ENCODE measurements at places on chromosomes 1 and 21.

- DNase-seq: no peak
Observed at GRCh38 chr1:63557365-63557987, 34.2 kb downstream of the EFCAB7 start.

GRCh38 chr1:2060072-2060471 is 9.9 kb downstream of the PRKCZ start:
- DNase-seq: no peak

DNA sequence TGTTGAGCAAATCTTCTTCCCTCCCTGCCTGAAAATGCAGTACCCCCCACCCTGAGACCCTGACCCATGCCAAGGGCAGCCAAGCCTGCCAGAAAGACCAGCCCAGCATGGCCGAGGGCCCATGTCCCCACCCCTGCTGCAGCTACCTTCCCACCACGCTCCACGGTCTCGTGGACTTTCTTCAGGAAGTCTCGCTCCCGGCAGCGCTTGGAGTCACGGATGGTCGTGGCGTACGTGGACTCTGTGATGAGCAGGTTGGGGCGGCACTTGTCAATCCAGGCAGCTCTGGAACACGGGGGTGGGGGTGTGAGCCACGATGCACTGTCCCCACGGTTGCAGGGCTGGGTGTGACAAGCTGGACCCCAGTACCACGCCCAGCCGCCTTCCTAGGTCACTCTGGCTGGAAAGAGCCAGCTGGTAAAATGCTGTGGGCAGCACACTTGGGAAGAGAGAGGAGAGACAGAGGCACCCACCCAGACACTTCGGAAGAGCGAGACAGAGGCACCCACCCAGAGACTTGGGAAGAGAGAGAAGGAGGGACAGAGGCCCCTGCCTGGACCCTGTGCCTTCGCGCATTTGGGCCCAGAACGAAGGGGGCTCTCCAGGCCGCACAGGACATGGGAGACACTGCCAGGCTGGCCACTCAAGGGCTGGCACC is 6.4 kb downstream of the PUSL1 start:
- DNase-seq: no peak

DNA sequence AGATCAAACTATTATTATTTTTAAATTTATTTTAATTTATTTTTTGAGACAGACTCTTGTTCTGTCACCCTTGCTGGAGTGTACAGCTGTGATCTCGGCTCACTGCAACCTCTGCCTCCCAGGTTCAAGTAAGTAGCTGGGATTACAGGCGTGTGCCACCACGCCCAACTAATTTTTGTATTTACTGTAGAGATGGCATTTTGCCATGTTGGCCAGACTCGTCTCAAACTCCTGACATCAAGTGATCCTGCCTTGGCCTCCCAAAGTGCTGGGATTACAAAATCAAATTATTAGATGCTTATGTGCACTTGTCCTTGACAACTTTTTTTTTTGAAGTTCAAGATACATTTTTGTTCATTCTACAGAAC is 15.4 kb downstream of the LIN9 start:
- no peak for DNase-seq

- DNase-seq: peak; percentile 55
Observed at GRCh38 chr1:207797229-207797973, 45.5 kb downstream of the CD46 start.

DNA sequence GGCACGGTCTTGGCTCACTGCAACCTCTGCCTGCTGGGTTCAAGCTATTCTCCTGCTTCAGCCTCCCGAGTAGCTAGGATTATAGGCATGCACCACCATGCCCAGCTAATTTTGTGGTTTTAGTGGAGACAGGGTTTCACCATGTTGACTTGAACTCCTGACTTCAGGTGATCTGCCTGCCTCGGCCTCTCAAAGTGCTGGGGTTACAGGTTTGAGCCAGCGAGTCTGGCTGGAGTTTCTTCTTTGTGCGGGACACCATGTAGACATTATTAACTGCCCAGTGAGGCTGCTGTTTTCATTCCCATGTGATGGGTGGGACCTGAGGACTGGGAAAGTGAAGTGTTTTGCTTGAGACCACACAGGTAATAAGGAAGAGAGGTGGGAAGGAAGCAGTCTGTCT is 23.3 kb downstream of the PLA2G5 start:
- DNase-seq: no peak

GRCh38 chr21:31196724-31197123 is 147.3 kb downstream of the TIAM1 start:
- no peak for DNase-seq

DNA sequence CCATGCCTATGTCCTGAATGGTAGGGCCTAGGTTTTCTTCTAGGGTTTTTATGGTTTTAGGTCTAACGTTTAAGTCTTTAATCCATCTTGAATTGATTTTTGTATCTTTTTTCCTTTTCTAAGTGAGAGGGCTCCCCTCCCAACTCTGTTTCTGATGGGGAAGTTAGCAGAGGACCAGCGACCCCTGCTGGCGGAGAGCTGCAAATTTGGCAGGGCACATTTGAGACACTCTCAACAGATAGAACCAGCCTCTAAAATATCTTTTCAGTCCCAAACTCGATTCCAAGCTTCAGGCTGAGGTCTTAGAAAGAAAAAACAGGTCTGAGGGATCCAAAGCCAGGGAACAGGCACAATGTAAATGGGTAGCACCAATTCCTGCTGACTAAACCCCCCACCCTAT is 32.5 kb downstream of the LRRC3 start:
- DNase-seq: no peak

DNA sequence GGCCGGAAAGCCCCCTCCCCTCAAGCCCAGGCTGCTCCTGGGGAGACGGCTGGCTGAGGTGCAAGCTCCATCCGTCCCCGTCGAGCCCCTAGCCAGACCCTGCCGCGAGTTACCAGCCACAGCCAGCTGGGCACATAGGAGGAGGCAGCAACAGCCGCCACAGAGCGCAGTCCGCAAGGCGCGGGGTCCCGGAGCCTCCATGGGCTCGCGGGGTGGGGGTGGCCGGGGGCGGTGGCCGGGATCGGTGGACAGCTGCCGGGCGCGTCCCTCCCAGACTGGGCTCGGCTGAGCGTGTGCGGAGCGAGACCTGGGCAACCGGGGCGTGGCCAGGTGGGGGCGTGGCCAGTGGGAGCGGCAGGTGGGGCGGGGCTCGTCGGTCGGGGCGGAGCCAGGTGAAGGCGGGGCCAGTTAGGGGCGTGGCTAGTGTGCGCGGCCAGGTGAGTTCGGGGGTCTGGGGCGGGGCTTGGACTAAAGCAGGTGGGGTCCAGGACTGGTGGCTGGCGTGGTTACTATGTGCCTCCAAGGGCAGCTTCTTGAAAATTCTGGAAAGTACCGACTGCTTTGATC is at the start of gene CD164L2:
TSS of gene CD164L2 (minus strand) at position 295 of the 567 bp plus-strand sequence. CDS start at position 201, 94 bp downstream.
- no peak for DNase-seq

DNA sequence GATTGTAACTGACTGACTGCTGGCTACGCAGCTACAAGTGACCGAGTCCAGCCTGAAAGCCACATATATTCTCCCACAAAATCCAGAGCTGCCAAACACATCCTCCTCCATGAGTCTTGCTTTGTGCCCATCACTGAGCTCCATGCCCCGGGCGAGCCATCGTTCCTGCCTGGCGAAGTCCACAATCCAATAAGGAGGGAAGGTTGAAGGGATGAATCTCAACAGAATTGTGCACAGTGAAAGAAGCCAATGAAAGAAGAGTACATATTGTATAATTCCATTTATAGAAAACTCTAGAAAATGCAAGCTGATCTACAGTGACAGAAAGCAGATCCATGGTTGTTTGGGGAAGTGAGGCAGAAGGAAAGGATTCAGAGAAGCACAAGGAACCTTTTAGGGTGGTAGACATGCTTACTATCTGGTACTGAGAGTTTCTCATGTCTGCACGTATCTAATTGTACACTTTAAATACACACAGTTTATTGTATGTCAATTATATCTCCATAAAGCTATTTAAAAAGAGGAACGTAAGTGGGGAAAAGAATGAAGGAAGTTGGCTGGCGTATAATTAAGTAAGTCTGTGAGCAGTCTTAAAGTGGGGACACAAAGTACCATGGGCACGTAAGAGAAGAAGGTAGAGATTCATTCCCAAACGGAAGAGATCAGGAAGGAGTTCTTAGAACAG is 115.9 kb upstream of the JUN start:
- no peak for DNase-seq

DNA sequence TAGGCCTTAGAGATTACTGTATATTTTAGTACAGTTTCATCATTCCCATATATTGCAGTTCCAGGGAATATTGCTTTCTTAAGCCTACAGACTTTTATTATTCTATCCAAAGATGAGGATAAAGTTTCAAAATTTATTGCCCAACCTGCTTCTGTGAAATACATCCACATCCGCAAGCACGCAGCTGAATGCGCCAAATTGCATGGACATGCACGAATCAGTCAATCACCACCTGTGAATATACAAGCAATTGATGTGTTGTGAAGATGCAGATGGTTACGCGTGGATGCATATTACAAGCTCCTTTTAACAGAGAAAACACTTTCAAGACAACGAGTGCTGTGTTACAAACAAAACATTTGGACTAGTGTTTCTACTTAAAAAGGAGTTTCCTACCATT is 577.8 kb upstream of the PLXNA2 start:
- DNase-seq: no peak

- no peak for DNase-seq
Observed at GRCh38 chr1:76625886-76626678, 241.2 kb upstream of the ST6GALNAC5 start.

DNA sequence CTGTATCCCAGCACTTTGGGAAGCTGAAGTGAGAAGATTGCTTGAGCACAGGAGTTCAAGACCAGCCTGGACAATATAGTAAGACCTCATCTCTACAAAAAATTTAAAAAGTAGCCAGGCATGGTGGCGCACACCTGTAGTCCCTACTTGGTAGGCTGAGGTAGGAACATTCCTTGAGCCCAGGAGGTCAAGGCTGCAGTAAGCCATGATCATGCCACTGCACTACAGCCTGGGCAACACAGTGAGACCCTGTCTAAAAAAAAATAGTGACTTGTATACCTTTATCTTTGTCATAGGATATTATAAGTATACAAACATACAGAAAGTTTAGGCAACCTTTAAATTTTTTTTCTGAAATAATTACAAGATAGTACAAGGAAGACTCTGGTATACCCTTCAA is 3.9 kb upstream of the FBXO28 start:
- no peak for DNase-seq

DNA sequence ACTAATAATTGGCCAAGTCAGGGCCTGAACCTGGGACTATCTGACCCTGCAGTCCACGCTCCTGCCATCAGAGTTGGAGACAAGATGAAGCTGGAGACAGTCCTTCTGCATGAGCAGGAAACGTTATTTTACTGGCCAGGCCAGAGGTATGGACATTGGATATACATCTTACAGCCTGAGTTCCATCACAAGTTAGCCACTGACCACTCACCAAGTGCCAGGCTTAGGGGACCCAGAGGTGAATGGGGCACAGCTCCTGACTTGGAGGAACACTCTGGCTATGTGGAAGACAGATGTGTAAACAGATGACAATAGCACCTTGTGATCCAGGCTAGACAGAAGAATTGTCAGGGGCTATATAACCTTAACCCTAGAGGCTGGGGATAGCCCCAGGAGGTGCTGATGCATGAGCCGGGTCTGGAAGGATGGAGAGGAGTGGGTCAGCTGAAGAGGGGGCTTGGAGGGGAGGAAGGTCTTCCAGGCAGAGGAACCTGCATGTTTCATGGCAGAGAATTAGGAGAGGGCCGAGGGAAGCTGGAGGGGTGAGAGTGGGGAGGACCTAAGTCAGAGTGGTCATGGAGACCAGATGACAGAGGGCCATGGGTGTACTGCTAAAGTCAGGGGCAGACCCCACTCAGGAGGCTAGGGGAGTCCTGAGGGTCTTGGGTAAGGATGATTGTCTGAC is 52.5 kb upstream of the DMRTB1 start:
- DNase-seq: no peak

DNA sequence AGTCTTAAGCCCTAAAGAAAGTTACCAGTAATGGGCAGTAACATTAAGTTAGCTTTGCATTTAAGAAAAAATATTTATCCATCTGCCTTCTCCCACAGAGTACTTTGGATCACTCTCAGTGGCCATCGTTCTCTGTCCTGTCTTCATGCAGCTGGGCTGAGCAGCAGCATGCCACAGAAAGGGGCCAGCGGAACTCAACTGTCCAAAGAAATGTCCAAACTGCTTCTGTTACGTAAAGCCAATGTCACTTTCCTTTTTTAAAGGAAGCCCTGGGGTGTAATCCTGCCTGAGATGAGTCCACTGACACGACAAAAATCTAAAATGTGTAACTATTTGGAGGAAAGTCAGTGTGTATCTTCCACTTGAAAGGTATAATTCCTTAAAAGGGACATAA is 291.6 kb downstream of the SMYD3 start:
- DNase-seq: no peak

- no peak for DNase-seq
Observed at GRCh38 chr1:93483606-93484005, 35.7 kb downstream of the FNBP1L start.

GRCh38 chr1:65817891-65818290 is 25.2 kb downstream of the PDE4B start:
- DNase-seq: no peak

- no peak for DNase-seq
Observed at GRCh38 chr1:23114424-23115079, 54.1 kb downstream of the LUZP1 start.

DNA sequence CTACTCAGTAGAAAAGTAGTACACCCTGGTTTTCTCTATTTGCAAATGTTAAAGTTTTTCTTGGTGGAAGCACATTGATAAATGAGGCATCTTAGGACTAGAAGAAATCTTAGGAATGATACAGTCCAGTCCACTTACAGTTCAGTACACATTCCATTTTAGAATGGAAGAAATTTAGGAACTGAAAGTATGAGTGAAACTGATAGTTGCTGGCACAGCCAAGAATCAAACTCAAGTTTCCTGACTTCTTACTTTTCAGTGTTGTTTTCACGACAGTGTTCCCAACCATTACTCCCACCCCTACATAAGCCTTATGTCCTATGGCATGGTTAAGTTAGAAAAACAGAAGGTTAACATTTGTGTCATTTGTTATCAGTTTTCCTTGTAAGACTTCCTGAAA is 258.5 kb downstream of the BACH1 start:
- no peak for DNase-seq

- no peak for DNase-seq
Observed at GRCh38 chr1:236067854-236068454, 3.1 kb upstream of the NID1 start.

DNA sequence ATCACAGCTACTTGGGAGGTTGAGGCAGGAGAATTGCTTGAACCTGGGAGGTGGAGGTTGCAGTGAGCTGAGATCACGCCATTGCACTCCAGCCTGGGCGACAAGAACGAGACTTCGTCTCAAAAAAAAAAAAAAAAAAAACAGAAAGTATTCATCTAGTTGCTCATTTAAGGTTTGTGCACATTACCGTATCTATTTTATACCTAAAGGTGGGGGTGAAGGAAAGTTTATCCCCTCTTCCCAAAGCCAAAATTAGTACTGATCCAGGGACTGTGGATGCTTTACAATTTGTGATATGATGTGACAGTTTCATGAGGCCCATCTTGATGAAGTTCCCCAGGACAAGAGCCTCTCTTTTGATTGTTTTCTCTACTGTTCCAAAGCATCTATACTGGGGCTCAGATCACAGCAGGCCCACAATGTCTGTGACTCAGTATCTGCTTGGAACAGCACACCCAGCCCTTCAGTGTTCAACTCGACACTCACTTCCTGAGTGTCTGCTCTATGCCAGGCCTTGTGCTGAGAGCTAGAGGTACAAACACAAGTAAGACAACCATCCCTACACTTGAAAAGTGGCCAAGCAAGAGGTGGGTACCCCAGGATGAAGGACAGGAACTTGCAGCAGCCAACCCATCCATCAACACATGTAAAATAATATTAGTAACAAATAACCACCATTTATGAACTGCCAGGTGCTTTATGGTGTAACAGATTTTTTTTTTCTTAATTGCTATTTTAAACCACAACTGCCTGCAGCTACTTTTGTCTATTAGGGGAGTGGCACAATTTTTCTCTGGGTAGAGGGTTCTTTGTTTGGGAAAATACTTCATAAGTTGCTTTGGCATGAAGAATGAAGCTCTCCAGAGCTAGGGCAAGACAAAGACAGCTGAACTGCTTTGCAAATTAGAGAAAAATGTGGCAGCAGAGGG is 29.0 kb upstream of the KHDRBS1 start:
- no peak for DNase-seq
